Stimulated activated CD8-positive, alpha-beta memory T cell treated with anti-CD3 and anti-CD28 coated beads, Interleukin-7, amount 100 ng/mL, for 4 hours (primary cell): ENCODE measurements at places on chromosomes 3 and 15.

- no peak for DNase-seq
Observed at GRCh38 chr3:61401359-61401758, 150.1 kb upstream of the FHIT start.

GRCh38 chr3:170490828-170491560, 72.3 kb downstream of the CLDN11 start:
- no peak for DNase-seq

GRCh38 chr3:159263750-159264553, 462.1 kb downstream of the MFSD1 start:
- DNase-seq, result no peak

DNA sequence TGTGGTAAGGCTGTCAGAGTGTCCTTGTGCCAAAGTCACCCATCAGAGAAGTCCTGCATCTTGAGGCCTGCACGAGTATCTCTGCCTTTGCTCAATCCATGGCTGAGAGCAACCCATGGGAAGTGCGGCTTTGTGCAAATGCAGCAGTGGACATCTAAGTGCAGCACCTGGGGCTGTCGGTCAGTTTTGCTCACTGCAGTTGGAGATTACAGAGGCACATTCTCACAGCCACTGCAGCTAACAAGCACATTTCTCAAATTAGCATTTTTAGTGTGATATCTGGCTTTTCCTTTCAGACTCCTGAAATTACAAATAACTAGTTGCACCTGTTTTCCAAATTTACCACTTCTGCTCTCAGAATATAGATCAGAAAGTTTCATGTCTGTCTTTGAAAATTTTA, 81.5 kb upstream of the DAZL start:
- no peak for DNase-seq

DNA sequence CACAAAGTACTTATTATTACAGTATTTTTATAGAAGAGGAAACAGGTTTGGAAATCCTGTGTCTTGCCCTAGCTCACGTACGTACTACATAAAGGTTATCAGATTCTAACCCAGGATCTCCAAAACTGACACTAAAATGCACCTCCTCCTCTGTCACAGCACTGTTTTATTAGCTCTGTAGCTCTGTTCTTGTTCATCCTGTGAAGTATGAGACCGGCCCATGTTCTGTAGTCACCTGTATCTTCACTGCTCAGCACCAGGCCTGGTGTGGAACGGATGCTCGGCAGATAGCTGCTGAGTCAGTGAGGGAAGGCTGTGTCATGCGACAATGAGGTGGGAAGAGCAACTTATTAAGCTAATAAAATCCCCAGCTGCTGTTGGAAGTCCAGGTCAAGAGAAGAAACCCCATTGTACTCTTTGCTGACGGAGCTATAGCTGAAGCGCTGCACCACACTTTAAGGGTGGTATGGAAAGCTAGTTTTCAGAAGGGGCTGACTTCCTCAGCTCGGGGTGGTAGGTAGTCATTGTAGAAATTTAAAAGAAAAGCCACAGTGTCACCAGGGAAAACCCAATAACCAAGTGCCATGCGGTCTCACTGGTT, 22.8 kb downstream of the BCL2A1 start:
- DNase-seq, result no peak

GRCh38 chr3:12948891-12949711, 107.7 kb upstream of the RPL32 start:
- DNase-seq, result peak; percentile 18

DNA sequence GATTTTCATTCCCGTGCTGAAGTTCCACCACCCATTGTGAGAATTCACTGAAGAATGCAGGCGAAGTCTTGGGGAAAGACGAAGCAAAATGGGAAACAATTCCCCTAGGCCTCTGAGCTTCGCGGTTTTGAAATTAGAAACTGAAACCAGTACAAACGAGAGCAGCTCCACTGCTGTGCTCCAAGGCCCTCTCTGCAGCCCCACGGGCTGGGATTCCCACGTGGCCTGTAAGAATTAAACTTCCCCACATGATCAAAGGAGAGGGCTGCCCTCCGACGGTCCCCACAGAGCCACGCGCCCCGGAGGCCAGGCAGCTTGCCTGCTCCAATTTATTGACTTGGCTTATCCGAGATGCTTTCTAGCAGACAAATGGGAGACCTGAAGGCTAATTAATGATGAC, 144.0 kb downstream of the GREM1 start:
- no peak for DNase-seq

DNA sequence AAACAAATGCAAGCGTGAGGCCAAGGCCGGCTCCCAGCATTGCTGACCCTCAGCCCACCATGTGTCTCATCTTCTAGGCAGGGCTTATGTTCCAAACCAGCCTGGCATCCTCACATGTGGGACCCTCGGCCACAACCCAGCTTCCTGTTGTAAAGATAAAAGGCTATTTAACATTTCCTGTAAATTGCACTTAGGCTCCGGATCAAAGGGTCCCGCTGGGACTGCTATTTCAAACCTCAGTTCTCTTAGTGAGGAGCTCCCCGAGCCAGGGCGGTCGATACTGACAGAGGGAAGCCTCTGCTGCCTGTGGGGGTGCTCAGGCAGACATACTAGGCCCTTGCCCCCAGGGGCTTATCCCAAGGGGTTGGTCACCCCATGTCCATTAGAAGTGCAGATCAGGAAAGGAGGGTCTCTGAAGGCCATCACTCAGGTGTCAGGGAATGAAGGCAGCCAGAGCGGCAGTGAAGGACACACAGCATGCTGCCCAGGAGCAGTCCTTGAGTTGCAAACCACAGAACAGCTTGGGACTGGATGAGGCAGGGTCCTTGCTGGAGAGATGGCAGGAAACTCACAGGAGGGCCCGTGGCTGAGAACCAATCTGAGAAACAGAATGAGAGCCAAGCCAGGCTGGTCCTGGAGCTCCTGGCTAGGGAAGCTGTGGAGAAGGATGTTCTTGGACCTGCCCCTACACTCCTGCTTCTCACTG, 239.9 kb downstream of the TLE3 start:
- no peak for DNase-seq

GRCh38 chr15:62989366-62990055, 53.0 kb upstream of the TPM1 start:
- no peak for DNase-seq

- no peak for DNase-seq
Observed at GRCh38 chr3:100402256-100402655, 917 bp downstream of the LNP1 start.

- no peak for DNase-seq
Observed at GRCh38 chr3:66444146-66444644, 56.6 kb downstream of the LRIG1 start.

- DNase-seq, result no peak
Observed at GRCh38 chr3:55779543-55779942, 292.4 kb upstream of the WNT5A start.

- DNase-seq, result no peak
Observed at GRCh38 chr3:169289273-169289672, 374.2 kb downstream of the MECOM start.

DNA sequence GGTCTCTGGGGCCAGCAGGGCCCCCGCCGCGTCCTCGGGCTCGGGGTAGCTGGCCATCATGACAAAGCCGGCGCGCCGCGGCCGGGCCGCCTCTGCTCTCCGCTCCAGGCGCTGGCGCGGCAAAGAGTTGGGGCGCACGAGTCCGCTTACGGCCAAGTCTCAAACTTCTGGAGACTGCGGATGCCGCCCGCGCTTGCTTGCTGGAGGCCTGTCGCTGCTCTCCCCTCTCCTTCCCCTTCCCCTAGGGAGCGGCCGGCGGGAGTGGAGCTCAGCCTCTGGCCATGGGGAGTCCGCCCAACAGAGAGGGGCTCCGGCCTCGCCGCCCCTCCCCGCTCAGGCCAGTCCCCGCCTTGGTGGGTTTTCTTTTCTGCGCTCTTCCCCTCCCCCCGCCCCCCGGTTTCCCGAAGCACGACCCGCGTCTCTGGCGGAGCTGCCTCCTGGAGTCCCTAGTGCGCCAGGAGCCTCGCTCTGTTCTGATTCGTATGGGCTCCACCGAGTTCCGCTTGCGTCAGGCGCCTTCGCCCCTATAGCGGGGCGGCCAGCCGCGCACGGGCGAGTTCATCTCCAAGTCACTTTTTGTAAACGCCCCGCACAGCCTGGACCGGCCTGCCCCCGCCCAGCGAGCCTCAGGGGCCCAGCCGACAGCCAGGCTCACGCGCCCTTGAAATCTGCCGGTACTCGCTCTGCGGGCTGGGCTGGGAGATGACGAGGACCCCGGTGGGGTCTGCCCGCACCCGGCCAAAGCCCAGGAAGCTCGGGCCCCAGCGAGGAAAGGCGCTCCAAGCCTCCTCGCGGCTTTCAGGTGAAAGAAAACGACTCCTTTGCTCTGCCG, at the start of the genes FOXL2 and FOXL2NB:
Gene FOXL2 (minus strand): TSS at position 475 of the 832 bp plus-strand sequence. CDS start 415 bp downstream, at position 60.
Gene FOXL2NB (plus strand): TSS at position 555 of the 832 bp plus-strand sequence. CDS start 148 bp downstream, at position 703.
- no peak for DNase-seq

GRCh38 chr3:63705092-63705645, 52.7 kb downstream of the SNTN start:
- no peak for DNase-seq

- DNase-seq, result no peak
Observed at GRCh38 chr3:13598926-13599886, 50.3 kb downstream of the FBLN2 start.

- DNase-seq, result no peak
Observed at GRCh38 chr3:177714945-177715344, 517.7 kb upstream of the TBL1XR1 start.

DNA sequence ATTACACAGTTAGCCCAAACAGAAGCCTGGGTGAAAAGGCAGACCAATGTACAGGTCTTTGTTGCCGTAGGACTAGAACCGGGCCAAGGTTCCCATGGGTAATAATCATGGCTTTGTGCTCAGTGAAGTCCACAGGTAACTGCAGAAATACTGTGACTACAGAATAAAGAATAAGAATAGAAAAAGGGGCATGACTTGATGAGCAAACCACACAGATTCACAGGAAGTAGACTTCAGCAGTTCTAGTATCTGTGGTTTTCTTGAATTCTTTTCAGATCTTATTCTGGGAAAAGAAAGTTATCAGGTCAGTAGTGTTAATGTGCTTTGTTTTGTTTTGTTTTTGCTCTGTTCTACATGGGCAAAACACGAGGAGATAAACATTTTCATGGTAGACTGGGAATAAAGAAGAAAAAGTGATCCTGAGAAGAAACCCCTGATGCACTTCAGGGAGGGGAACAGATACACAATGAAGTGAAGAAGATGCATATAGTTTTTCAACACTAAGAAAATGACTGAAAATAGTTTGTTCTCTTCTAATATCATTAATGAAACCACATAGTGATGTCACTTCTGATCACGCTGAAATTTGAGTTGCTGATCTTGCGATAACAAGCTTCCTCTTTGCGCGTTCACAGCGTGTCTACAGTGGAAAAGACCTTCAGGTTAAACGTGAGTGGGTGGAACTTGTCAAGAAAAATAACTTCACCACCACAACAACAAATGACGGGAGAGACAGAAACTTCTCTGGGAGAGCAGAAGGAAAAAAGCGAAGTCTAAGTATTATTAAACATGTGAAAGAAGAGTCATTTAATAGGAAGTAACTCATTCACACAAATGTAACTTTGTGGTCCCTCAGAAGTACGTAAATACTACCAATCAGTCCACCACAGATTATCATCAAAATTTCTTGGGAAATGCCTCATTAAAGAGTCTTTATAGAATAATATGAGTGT, 315.8 kb upstream of the SATB1 start:
- peak; percentile 63 for DNase-seq

- DNase-seq, result no peak
Observed at GRCh38 chr3:71175691-71176365, 407.7 kb downstream of the FOXP1 start.

GRCh38 chr3:189331002-189331418, 159.2 kb downstream of the TPRG1 start:
- no peak for DNase-seq

GRCh38 chr15:58880320-58880719, 53.2 kb downstream of the SLTM start:
- DNase-seq, result no peak

GRCh38 chr15:65942436-65942835, 73.1 kb downstream of the RAB11A start:
- no peak for DNase-seq

DNA sequence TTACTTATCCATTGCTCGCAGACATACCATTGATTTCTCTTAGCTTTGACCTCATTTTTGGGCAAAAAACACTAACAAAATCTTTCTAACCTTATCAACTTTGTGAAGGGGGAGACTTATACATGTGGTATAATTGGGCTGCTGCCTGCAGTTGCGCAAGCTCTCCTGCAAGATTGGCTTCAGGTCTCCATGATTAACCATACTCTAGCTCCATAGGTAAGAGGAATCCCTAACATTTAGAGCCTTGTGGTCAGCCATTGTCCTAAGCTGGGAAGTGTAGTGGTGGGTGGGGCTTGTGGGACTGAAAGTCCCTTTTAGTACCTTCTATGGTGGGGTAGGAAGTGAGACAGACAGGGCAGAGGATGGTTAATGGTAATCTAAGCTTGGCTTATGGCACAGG, 179.6 kb upstream of the THRB start:
- no peak for DNase-seq

- DNase-seq, result no peak
Observed at GRCh38 chr3:46901061-46901460, 23.5 kb downstream of the PTH1R start.

DNA sequence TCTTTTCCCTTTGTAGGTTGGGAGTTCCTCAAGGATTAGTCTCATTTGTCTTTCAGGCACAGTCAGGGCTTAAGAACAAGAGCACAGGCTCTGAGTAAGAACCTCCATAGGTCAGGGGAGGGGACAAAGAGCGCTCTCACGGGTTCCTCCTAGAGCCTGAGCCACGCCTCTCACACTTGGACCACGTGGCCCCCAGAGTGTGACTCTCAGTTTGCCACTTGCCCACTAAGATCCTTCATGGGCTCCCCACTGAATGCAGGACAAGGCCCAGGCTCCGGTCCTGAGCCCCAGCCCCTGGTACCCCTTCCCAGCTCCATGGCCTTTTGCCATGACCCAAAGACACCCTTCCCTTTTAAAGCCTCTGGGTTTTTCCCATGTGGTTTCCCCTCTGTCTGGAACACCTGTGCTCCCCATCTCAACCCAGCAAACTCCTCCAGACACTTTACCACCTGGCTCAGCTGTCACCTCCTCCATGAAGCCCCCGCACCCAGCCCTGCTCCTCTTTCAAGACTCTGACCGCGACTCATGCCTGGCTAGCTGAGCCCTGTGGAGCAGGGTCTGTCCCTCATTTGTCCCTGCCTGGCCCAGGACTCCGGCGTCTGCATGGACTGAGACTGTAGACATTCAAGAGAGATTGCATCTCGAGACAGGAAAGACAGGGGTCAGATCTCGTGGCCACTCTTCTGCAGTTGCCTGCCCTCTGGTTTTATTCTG, 32.7 kb downstream of the IQSEC1 start:
- DNase-seq, result peak; percentile 44
